ENCODE measurements at places on chromosomes 16 and 17. TPM values are rescaled to one million over a fixed set of nuclear protein-coding genes. Genes with fewer than 3 reads are reported as not detected.

MRPS23 gene
- total RNA-seq: 89.8 TPM

MSRB1 gene
- total RNA-seq: 22.8 TPM

ABCA10 gene
- total RNA-seq: 6.9 TPM

KRT40 gene
- total RNA-seq: not detected
